ENCODE measurements at places on chromosomes 2 and 18.

GRCh38 chr2:145957929-145958328 is 1438.0 kb upstream of the ZEB2 start:
- DNase-seq, result no peak

GRCh38 chr2:113212245-113213060 is 38.7 kb downstream of the PSD4 start:
- DNase-seq, result no peak

DNA sequence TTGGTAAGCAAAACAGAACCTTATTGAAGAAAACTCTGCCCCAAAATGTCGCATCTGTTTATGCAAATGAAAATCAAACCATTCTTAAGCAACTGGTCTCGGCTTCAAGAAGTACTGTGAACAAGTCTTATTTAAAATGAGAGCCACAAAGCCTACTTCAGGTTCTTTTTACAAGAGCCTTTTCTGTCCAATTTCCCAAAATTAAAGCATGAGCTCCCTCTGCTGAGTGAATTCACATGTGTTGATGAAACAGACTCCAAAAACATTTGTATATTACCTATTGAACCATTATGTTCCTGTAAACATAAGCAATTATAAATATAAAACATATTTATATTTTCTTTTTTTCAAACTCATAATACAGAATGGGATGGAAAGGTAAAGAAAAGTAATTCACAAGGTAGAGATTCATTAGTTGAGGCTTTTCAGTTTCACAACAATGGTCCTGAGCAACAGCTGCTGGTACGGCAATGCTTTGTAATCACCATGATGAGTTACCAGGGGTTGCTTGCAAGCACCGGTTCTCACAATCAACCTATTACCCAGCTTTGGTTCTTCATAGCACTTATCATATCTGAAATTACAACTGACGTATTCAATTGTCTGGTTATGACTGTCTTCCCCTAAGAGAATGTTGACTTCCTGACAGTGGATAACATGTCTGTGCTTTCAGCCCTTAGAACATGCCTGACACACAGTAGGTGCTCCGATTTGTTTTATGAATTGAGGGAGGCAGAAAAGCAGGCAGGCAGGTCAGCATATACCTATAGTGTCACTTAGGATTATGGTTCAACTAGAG is 108.4 kb upstream of the BZW1 start:
- DNase-seq, result no peak

DNA sequence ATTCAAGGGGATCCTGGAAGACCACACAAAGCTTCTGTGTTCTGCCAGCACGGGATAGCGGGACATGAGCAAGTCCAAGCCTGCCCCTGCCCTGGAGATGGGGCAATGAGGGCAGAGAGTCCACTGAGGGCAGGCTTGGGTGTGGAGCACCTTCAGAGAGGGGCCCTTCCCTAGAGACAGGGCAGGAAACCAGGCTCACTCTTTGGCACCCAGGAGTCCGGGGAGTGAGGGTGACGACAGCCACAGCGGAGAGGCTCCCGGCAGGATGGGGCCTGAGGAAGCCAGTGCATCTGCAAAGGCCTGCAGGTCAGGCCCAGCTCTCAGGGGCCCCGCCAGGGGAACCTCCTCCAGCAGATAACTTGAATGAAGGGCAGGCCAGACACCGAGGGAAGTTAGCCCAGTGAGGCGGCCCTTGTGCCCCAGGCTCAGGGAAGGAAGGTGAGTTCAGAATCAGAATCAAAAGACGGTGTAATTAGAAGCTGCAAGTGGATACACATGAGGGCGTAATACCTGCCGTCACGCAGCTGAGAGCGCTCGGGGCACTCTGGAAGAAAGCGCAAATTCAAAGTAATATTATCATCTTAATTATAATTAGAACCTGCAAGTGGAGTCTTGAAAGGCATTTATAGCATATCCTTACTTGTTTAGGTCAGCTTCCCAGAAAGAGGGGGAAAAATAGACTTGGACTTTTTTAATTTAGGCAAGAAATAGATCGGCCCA is 142.6 kb upstream of the LGALSL start:
- no peak for DNase-seq

DNA sequence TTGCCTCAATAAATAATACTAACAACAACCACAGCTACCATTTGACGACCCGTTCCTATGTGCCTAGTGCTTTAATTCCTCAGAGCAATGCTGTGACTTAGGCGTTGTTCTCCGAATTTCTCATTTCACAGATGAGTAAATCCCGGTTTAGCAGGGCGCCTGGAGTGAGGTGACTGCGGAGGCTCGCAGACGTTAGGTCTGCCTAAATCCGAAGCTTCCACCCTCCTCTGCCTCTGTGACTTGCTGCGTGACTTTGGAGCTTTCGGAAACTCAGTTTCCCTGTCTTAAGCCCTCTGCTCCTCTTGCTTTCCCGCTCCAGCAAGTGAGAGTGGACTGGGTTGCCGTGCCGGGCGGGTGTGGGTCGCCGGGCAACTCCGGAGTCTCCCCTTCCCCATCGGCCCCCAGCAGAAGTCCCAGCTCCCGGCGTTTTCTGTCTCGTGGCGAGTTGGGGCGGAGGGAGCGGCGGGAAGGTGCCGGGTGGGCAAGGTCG is 711 bp upstream of the ATOH8 start:
- no peak for DNase-seq

DNA sequence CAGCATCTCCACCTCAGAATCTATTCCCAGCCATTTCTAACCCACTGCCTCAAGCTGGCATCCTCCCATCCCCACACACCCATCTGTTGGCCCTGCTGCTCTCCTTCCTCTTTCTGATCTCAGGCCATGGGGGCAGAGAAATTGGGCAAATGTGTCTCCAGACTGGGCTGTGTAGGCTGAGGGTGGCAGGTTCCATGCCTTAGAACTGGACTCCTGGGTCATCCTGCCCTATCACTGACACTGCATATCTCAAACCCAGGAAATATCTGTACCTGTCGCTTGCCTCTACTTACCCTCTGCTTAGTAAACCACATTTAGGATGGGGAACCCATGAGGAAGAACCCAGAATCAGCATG is 1.8 kb downstream of the WNT10A start:
- no peak for DNase-seq

Measured in activated CD8-positive, alpha-beta memory T cell treated with anti-CD3 and anti-CD28 coated beads for 48 hours (primary cell).